ENCODE measurements at places on chromosomes 2 and 18.

DNA sequence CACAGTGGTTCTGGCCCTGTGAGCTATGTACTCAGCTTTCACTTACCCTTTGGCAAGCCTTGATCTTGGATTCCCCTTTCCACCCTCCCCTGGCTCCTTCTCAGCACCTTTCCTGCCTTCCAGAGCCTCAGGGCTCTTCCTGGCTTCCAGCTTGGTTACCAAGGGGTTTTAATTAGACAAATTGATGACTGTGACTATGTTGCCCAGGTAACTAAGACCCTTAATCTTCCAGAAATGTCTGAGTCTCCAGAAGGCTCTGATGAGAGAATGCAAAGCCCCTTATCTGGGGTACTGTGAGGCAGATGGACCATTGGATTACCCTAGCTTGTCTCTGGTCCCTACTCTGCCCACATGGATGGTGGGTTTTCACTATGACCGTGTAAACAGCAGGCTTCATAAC is 174.2 kb downstream of the LOXHD1 start:
- no peak for DNase-seq

GRCh38 chr18:3238742-3239141 is 8.9 kb upstream of the MYL12A start:
- DNase-seq, result no peak

- no peak for DNase-seq
These were observed 173.5 kb upstream of the CTAGE1 start for GRCh38 chr18:22591222-22591621.

DNA sequence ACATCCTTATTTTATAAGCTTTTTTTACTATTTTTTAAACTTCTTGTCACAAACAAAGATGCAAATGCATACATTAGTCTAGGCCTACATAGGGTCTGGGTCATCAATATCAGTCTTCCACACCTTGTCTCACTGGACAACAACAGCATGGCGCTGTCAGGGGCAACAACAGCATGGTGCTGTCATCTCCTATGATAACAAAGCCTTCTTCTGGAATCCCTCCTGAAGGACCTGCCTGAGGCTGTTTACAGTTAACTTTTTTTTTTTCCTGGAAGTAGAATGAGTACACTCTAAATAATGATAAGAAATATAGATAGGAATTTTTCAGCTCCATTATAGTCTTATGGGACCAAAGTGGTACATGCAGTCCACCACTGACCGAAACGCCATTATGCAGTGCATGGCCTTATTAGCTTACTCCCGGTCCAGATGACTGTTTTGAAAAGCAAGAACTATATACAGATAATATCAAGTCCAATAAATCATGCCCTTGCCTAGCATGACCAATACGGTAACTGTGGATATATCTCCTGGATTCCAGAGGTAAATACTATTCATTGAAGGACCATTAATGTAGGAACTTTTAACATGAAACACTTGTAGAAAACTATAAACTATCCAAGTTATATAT is 38.4 kb downstream of the TCF4 start:
- DNase-seq, result no peak

DNA sequence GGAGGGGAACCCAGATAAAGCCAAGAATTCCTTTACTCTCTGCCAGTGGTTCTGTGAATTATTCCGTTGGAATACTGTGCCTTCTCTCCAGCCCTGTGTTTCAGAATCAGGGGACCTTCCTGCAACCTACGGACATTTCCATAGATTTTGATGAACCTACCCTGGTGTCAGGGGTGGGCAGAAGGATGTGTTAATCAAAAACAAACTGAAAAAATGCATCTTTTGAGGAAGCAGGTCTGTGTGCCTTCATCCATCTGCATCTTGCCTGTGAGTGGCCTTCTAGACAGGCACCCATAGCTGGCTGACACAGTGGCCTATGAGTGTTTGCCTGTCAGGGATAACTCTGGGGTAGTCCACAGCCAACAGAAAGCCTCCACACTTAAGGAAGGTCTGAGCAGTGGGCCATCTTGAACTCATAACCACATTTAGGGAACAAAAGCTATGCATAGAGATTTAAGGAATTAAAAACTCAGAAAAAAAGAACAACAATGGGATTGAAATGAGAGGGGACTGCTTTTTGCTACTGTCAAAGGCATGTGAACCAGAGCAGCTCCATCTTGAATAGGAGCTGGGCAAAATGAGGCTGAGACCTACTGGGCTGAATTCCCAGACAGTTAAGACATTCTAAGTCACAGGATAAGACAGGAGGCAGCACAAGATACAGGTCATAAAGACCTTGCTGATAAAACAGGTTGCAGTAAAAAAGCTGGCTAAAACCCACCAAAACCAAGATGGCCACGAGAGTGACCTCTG is 45.9 kb upstream of the ITGA6 start:
- DNase-seq, result no peak

DNA sequence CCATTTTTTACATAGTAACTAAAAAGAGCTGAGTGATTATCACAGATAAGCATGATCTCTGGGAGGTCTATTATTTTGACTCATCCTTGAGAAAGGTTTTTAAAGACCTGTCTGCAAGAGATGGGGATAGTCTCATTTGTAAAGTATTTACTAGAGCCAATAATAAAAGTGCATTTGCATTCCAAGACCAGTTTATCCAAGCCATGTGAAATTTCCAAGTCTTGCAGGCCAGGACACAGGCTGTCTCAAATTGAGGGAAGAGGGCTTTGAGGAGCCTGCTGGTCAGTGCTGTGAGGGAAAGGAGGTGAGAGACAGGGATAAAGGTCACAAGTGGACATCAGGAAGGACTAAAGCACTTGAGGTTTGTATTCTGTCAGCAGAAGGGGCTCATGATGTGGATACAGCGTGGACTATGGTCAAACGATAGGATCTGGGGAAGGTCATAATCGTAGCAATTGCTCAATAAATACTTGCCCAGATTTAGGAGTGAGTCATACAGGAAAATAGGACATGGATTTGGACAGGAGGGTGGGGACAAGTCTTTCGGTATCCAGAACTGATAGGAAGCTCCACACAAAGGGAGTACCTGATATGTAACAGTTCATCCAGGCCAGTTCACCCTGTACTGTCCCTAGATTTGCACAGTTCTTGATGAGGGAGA is 6.6 kb upstream of the CDH2 start:
- no peak for DNase-seq

- no peak for DNase-seq
These were observed 93.8 kb downstream of the LRP1B start for GRCh38 chr2:142037066-142037465.

DNA sequence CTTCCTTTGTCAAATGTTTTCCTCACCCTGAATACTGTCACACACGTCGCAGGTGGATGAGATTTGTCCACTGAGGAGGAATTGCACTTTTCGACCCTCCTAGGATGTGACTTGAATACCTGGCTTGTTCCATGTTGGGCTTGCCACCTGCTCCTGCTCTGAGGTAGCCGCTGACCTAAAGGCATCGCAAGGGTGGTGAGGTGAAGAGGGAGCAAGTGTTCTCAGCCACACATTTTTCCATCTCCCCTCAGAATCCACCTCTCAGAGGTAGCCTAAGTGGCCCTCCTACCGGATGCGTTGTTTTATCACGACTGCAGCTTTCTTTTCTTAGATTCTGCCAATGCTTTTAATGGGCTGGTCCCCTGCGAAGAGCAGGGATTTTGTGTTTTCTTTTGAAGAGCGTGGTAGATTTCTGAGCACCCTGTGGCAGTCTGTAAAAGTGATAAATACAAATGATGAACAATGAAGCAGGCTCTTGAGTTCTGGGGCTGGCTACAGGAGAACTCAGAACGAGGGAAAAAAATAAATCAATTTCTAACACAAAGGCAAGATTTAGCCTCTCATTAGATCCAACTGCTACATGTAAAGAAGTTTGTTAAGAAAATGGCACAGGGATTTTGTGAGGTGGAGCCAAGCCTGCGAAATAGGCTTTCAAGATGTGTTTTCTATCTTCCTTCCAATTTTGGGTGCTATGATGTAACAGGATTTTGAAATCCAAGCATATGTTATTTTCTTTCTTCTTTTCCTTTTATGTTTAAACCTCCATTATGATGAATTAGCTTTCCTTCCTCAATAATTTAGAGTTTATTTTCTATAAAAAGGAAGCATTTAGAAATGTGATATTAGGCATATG is 386.7 kb downstream of the TGIF1 start:
- no peak for DNase-seq

DNA sequence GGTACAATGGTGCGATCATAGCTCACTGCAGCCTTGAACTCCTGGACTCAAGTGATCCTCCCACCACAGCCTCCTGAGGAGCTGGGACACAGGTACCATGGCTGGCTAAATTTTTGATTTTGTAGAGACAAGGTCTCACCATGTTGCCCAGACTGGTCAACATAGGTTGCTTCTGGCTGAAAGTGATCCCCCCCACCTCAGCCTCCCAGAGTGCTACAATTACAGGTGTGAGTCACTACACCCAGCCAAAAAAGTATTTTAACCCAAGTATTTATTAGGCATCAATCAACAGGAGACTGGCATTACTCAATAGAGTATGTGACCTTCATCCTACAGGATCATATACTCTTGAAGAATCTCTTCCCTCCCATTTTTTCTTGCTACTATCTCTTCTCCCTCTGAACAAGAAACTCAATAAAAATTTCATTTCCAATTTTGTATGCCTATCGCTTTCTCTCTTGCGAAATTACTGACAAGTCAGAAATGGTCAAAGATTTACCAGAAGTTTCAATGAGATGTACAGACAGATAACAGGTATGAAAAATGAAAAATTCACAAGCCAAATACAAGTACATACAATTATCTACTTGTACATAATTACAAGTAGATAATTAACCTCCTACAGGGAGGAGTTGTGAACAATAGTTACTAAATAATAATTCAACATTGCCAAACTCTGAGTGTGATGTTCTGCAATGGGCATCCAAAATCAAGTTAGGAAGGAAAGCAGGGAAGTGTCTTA is 34.9 kb upstream of the CCNT2 start:
- DNase-seq, result no peak

All from NCI-H446 (cell line).